ENCODE measurements at places on chromosomes 6 and 20.

DNA sequence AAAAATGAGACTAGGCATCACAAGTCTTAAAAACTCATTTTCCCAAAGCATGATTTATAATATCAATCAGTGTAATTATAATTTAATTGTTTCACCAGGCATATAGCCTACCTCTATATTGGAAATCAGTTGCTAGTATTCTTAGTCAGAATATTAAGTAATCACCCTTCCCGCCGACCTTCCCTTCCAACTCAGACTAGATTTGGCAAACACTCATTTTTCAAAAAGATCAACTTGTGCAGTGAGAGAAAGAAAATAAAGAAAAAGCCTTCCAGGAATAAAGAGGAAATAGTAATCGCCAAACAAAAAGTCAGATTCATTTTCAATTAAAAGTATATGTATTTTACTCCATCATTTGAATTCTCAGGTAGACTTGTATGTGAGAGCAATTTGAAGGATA, 1.9 kb upstream of the BMP5 start:
- no peak for DNase-seq

DNA sequence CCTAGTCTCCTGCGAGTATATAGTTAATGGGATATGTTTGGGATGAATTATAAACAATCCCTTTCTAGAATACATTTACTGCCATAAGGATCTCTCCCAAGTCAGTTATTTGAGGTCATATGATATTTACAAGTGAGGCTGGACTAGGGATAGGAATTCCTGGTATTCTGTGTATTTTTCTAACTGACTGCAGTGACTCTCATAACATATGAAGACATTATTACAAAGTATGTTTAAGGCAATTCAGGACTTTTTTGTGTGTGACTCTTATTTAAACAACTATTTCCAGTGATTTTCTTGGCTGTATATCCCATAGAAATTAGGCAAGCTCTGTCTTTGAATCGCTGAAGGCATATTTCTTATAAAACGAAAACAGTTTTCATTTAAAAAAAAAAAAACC, 18.4 kb upstream of the TNFAIP3 start:
- no peak for DNase-seq

GRCh38 chr6:119237177-119237715, 112.3 kb downstream of the MAN1A1 start:
- DNase-seq: no peak

GRCh38 chr6:163120223-163120622, 294.3 kb upstream of the QKI start:
- no peak for DNase-seq

DNA sequence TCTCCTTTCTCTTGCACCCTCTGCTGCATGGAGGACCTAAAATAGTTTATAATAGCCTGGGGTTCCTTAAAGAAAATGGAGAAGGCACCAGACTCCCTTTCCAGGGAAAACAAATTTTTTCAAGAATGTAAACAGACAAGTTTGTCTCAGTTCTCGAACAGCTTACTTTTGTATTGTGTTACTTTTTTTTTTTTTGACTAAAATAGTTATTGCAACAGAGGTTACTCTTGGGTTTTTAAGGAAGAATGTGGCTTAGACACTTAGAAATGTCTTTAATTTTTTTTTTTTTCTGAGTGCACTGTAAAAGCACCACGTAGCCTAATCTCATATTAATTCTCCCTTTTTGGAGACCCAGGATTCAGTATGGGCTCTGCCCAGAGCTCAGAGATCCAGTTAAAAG, 148.7 kb upstream of the CARMIL1 start:
- no peak for DNase-seq

DNA sequence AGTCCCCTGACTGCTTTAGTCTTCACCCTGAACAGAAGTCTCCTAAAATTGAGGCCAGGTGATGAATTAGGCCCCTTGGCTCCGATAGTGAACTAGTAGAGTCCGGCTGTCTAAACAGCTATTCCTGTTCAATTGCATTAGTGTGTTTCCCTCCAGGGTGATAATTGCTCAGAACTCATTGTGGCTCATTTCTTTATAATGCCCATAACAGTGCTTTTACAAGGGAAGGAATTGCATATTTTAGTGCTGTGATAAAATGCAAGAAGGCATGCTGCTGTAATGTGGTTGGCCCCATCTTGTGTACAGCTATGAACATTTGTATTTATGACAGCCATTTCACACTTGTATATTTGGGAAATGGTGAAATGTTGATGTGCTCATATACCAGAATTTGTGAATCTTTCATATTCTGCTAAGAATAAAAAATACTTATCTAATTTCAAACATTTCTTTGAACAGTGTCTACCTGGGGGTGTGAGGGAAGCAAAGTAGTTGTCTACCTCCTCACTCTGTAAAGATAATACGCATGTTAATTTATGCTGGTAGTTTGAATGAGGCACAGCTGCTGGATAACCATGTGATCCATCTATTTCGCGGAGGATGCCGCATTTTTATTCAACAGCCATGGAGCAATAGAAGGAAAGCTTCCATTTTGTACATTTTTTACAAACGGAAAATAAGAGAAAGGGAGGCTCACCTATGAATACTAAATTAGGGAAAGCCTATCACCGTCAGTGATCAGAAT, 451.4 kb downstream of the NKAIN2 start:
- DNase-seq: no peak

DNA sequence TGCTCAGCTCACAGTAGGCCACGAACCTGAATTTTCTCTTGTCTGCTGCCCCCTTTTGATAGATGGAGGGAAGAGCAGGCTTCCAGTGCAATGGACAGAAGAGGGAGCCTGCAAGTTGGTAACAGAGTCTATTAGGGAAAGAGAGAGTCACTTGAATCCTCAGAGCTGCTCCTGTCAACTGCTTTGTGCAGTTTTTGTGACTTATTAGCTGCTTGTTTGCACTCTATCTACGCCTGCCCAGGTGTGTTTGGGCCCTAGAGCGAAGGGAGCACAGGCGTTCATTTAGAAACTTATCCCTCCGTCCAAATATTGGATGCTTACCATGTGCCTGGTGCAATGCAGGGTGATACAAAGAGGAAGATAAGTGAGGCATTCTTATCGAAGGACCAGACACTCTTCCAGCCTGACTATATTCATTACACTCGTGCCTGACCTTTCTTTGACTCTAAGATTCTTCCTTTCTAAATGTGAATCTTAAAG, 11.6 kb upstream of the SLC2A12 start:
- peak; percentile 65 for DNase-seq

- no peak for DNase-seq
Measured at GRCh38 chr20:18929800-18930199, 116.2 kb downstream of the SCP2D1 start.

DNA sequence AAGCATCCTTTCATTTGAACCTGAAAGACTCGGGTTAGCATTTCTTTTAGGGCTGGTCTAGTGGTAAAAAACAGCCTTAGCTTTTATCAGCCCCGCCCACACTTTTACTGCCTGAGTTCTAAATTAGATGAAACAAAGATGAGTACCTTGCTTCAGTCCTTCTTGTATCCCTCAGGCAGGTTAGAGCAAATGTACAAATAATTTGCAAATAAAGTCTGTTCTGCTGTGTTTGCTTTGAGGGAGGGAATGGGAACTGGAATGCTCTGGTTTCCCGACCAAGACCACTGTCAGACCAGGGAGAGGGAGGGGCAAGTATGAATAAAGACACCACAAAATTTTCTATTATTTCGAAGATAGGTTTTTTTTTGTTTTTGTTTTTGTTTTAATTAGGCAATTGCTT, 85.5 kb upstream of the FLRT3 start:
- DNase-seq: no peak

DNA sequence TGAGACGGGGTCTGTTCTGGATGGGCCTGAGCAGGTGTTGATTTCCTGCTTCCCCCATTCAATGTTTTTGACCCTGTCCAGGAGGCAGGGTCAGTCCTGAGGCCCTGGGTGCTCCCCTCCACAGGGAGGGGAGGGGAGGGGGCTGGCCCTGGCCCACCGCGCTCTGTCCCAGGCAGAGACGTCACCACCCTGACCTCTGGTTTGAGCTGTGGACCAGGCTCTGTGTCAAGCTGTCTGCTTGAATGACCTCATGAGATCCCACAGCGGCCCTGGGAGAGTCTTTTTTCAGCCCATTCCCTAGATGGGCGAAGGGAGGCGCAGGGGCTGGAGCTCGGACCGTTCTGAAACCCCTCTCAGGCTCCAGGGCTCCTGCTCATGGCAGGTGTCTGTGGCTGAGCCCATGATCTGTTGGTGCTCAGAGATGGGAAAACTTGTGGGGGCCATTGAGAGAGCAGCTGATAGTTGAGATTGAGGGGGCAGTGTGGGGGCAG, 8.9 kb upstream of the LKAAEAR1 start:
- DNase-seq: no peak

- DNase-seq: no peak
Measured at GRCh38 chr6:167404385-167405049, 79.6 kb downstream of the TTLL2 start.

- no peak for DNase-seq
Measured at GRCh38 chr6:53796791-53797190, 2.0 kb downstream of the LRRC1 start.

- no peak for DNase-seq
Measured at GRCh38 chr6:49841424-49841823, 24.9 kb downstream of the CRISP1 start.

- no peak for DNase-seq
Measured at GRCh38 chr6:18240230-18240629, 24.1 kb downstream of the DEK start.

- no peak for DNase-seq
Measured at GRCh38 chr6:18100296-18100695, 22.2 kb downstream of the NHLRC1 start.

DNA sequence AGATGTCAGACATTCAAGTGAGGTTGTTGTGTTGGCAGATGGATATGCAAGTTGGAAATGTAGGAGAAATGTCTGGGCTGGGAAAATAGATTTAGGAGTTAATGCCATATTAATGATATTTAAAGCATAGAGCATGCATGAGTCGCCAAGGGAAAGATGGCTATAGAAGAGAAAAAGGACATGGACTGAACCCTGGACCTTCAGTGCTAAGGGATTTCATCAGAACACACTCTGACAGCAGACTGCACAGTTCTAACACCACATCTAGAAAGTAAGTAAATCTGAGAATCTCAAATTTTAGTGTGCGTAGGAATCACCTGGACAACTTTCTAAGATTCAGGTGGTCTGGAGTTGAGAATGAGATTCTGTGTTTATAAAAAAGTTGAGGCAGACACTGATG, 17.3 kb upstream of the POLR1H start:
- no peak for DNase-seq

GRCh38 chr6:26327450-26328264, 37.3 kb upstream of the BTN3A2 start:
- peak; percentile 35 for DNase-seq

DNA sequence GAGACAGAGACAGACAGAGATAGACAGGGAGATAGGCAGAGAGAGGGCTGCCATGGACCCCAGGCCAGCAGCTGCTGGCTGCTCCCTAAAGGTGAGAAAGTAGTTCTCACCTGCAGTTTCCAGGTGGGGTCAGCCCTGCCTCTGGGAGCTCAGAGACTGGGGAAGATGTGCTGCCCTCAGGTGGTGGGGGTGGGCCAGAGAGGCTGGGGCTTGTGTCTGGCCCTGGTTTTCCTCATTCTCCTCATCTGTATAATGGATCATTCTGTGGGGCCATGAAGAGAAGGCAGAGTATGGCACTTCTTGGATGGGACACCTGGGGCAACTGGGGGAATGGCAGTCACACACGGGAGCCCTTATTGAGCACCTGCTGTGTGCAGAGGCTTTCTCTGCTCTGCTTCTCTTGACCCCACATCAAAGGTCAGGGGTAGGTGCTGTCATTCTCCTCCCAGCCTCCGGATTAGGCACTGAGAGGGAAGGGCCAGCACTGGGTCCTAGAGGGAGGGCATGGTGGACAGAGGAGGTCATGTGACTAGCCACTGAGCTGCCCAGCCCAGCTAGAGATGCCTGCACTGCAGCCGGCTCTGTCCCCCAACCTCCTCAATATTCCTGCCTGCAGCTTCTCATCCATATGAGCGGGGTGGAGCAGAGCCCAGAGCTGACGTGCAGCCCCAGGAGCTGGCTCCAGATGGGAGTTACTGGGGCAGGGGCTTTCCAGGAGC, 4.1 kb downstream of the ANGPT4 start:
- no peak for DNase-seq

DNA sequence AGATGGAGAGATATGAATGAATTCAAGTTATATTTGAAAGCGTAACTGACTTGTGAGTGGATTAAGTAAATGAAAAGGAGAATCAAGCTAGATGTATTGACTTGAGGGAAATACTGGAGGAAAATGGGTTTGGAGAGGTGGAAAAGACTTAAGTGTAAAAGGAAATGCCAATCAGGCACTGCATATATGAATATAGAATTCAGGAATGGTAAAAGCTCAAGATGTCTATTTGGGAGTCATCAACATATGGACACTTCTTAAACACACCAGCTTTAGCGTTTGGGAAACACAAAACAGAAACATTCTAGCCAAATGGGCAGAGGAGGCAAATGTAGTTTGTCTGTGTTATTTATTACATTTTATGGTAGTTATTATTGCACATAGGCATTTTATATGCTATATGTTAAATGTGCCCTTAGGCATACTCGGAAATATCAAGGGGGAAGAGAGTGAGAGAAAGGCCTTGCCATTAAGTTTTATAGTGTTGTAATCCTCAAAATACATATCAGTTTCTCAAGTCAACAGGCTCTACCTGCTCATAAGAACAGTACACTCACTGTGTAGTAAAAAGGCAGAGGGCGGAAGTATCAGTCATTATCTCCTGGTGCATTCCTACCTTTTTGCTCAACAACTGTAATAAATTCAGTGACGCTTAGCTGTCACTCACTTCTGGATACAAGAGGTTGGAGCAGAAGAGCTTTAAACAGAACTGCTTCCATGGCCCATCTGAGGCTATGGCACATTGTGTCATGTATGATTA, 33.7 kb upstream of the ME1 start:
- DNase-seq: no peak

DNA sequence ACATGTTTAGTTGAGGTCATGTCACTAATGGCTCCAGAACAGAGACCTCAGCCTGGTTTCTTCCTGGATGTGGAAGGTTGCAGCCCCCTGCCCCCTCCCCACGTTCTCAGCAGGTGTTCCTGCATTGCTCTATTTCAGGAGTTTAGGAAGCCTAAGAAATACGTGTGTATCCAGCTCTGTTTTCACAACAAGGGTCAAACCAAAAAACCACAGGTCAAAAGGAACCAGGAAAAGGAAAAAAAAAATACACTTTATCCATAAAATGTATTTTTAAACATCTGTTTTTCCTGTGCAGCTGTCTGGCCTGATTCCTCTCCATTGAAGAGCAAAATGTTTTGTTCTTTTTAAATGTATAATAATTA, 107.9 kb upstream of the PLEKHG1 start:
- no peak for DNase-seq

DNA sequence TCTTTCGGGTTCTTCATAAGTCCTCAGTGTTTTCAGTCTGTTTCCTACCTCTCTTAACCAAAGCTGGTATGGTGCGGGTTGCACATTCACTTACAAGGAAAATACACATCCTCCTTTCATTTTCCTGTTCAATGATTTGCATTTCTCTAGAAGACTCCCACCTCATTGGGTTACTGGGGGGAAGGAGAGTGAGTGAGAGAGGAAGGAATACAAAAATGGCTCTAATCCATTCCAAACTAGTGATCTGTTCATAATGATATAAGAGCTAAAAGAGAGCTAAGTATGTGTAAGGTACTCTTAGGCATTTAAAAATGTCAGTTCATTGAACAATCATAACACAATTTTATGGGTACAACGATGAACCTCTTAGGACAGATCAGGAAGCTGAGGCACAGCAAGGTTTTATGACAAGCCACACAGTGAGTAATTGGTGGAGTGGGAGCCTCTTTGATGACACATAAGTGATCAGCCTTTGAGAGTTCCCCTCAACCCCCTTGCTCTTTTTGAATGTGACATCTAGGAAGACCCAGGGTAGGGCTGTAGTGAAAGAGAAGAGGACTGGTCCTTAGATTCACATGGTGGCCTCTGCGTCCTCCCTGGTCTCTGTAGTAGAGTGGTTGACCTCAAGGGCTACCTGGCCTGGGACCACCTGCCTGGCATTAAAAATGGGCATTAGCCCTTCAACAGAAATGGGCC, 328.4 kb upstream of the SOX4 start:
- no peak for DNase-seq
